ENCODE measurements at places on chromosomes 5 and 9.

GRCh38 chr5:850511-851006, at the start of gene ZDHHC11:
Gene ZDHHC11, minus strand, starts transcription at chr5:850986. Its CDS starts 384 bp downstream, at chr5:850602.
- DNase-seq = no peak

DNA sequence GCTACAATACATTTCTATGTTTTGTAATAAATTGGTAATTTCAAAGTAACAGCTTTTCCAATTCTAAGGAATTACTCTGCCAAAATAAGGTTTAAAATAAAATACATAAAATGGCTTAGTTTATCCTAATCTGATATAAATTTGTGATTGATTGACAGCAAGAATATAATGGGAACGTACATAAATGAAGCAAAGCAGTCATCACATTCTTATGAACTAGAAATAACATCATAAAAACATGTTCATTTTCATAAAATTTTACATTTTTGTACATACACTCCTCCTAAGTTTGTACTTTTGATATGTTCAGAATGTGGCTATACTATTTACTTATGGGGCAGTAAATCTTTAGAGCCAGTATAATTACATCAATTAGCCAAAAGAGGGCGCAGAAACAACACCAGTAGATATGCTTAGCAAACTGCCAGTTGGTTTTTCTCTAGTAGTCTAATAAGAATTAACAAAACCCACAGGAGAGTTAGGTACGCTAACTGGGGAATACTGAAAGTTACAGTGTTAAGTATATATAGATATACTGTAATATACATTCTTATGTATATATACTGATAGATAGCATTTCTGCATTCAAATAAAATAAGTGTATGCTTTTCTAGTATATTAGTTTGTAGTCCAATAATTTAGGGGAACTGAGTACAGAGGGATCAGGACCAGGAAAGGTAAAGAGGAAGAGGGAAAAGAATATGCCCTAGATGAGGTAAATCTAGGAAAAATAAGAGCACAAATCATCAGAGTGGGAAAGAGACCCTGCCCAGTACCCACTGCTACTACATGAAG, 76.8 kb downstream of the ZDHHC21 start:
- no peak for DNase-seq

GRCh38 chr5:150117945-150118560, 31.7 kb upstream of the CSF1R start:
- DNase-seq = no peak

GRCh38 chr5:127840809-127841208, 137.6 kb downstream of the CCDC192 start:
- DNase-seq = no peak

DNA sequence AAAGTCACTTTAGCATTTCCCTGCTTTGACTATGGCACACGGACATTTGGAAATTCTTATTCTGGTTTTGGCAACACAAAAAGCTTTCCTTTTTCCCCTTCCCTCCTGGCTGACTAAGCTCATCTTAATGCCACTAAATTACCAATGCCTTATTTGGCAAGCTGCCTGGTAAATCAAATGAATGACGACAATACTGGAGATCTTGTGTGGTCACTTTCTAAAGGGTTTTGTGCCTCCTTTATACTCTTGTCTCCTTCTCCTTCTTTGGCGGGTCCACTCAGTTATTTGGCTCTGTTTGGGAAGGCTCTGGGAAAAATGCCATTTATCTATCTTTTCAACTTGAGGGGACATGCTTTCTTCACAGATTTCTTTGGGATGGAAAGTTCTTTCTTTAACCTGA, 34.9 kb downstream of the SH3GL2 start:
- no peak for DNase-seq
